Occipital lobe (tissue), 3 donors: ENCODE measurements at places on chromosomes 5 and 9.

DNA sequence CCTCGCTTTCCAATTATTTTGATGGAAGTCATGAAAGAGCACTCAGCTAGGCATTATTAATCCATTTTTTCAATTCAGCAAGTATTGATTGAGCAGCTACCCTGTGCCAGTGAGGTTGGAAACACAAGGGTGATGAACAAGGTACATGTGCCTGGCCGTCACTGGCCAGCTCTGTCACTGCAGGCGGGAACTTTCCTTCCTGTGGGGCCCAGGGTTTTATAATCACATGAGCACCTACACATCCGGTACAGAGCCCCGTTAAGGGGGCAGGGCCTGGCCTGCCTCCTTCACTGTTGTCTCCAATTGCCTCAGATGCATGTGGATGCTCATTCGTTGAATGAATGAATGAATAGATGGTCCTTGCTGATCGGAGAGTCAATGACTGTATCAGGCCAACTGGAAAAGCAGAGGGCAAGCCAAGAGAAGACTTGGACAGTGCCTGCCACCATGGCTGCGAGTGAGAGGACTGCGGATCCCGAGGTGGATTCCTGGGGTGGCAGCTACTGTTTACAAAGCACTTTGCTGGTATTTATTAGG, 55.9 kb upstream of the KCNMB1 start:
- no peak for DNase-seq

- no peak for DNase-seq
These were observed 61.7 kb downstream of the SLC38A9 start for GRCh38 chr5:55650386-55650785.

DNA sequence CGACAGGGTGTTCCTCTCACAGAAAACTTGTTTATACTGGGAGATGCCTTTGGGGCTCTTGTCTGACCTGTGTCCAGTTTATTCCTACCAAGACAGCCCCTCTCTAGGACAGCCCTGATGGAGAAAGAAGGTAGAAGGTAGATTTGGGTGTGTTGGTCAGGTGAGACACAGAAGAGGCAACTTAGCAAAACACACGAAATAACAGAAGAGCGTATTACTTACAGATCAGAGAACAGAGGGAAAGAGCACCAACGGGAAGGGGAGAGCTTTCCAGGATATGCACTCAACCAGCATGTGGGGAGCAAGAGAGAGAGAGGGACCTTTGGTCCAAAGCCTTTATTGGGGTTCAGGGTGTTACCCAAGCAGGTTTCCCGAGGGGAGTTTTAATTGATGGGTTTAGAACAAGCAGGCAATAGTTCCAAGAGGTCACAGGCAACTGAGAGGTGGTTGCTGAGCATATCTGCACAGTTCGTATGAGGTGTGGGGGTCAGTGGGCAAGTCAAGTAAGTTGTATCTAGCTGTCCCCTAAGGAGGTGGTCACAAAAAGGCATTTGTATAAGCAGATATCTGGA, 31.8 kb downstream of the BAAT start:
- DNase-seq, result no peak

DNA sequence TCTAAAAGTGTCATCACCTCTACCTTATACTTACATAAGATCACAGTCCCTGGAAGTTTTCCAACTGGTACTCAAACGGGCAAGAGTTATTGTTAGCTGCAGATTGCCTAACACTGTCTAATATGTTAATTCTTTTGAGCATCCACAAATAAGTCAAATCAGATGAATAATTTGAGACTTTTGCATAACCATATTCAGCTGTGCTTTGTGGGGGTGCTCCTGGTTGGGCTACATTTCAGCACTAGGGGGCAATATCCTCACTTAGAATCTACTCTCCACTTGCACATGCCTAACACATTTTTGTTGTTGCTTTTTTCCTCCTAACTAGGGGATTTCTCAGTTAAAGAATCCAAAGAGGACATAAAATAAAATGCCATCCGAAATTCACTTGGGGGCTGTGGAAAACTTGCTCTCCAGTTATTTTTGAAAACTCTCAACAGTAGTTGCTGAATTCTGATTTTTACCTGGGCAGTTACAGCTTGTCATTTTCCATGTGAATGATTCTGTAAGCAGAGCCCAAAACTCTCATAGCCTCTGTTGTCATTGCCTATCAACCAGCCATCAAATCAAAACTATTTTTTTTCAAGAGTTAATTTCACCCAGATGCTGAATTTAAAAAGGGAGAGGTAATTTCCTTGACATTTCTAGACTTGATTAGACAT, 71.5 kb downstream of the TRIM36 start:
- DNase-seq, result no peak

GRCh38 chr5:2751592-2752021, at the start of gene IRX2:
IRX2 (minus strand) TSS chr5:2751677; CDS start chr5:2751413, 264 bp downstream.
- DNase-seq, result no peak

- no peak for DNase-seq
These were observed 2.4 kb downstream of the PSD2 start for GRCh38 chr5:139797856-139798510.

DNA sequence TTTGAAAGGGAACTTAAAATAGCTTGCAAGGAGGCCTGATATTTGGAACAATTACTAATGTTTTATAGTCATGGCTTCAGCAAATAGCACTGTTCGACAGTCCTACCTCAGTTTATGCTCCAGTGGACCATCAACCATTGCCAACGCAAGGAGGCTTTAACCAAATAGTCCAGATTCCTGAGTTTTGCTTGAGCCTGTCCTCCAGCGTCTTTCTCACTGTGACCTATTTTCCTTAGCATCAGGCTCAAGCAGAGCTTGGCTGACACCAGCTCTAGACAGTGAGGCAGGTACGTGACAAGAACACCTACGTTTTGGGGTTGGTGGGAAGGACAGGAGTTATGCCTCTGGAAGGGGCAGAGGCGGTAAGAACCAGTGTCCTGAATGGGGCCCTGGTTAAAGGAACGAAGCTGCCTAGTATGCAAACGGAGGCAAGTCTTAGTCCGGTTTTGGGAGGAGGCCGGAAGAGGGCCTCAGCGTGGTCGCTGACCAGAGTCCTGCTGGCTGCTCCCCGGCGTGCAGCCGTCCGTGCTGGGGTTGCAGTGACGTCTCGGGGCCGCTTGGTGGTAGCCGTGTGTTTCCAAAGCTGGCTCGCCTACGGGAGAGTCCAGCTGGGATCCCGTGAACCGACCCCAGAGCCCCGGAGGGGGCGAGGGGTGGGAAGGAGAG, 998 bp upstream of the FGF18 start:
- peak; percentile 70 for DNase-seq

DNA sequence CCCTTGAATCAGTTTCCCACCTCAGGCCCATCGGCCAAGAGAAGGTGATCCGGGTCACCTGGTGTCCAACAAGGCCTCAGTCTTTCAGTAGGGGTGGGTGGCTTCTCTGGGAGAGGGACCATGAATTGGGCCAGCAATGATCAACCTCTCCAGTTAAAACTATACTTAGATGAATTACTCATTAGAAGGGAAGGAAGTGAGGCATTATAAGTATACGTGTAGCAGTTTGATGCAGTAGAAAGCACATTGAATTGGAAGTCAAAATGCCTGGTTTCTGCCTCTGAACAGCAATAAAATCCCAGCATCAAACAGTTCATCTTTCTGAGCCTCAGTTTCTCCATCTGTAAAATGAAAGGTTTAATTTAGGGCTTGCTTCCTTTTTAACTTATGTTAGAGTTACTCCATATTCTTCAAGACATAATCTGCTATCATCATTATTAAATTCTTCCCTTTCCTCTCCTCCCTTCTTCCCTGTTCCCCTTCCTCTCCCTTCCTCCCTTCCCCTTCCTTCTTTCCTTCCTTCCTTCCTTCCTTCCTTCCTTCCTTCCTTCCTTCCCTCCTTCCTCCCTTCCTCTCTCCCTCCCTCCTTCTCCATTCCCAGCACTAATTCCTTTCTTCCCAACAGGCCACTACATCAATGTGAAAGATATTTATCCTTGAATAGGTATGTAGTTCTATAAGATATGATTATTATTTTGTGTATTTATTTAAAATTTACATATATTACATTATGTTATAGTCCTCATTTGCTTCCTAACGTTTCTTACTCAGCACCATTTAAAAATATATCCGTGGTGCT, 18.6 kb upstream of the TMEM174 start:
- no peak for DNase-seq
